SHP77 treated with DMSO at 0.1 percent for 48 hours (cell line): ENCODE measurements at places on chromosomes 5 and 9.

DNA sequence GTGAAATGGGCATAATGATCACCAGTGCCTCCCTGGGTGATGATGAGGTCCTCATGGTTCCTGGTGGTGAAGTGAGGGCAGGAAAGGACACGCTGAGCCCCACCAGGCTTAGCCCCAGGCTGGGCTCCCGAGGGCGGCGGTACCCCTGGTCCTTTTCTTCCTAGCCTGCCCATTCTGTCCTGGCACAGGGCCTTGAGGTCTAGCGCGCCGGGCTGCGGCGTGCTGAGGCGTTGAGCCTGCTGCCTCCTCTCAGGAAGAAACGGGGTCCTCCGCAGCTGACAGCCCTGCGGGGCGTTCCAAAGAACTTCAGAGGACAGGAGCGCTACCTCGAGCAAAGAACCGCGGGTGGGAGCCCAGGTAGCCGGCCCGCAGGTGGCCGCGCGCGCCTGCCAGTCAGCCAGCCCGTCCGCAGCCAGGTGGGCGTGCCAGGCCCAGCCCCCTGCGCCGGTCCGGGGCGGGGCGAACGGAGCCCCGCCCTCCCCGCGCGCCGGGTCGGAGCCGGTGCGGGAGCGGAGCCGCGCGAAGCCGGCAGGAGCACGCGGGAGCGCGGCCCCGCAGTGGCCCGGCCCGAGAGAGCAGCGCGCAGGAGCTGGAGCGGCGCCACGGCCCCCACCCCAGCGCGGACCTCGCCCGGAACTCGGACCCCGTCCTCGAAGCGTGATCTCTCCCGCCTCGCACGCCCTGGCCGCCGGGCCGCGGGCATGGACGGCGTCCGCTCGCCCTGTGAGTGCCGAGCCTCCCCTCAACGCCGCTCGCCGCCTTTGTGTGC, at the start of gene WNK2:
Gene WNK2, plus strand, starts transcription at position 477 of the 769 bp plus-strand sequence. CDS start 791 bp downstream, outside the sequence.
- DNase-seq: no peak

- no peak for DNase-seq
These were observed 291.4 kb downstream of the CSNK1G3 start for GRCh38 chr5:123803359-123803758.

GRCh38 chr9:135879619-135880018, 27.7 kb downstream of the CAMSAP1 start:
- DNase-seq: no peak

- DNase-seq: no peak
These were observed 235.8 kb upstream of the VLDLR start for GRCh38 chr9:2385746-2386145.

DNA sequence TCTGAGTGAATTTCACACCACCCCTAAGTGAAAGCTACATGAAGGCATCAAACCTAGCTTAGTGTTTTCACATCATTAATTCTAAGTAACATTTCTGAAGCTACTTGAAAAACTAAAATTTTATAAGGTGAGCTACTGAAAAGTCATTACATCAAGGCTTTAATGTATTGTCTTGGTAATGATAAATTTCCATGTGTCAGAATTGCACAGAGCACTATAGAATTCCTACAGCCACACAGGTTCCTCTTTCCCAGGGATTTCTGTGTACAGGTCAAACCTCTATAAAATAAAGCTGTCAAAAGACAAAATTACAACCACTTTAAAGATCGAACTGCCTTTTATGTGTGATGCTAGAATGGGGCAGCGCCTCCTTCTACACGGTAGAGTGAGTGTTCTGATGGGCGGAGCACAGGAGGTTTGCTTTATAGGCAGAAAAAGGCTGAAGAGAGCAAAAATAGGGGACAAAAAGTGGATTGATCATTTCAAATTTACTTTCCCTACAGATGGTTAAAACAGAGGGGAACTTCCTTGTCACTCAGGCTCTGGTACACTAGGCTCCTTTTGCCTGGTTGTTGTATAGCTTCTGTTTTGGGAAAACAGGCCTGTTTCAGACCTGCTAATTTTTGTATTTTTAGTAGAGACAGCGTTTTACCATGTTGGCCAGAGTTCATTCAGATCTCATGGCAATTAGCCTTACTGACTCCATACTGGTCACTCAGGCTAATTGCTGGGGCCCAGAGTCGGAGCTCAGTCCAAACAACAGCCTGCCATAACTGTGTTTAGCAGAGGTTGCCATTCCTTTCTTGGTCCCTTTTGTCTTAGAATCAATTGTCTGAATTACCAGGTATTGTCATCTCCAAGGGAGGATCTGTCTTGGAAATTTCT, 102.5 kb upstream of the BASP1 start:
- no peak for DNase-seq

DNA sequence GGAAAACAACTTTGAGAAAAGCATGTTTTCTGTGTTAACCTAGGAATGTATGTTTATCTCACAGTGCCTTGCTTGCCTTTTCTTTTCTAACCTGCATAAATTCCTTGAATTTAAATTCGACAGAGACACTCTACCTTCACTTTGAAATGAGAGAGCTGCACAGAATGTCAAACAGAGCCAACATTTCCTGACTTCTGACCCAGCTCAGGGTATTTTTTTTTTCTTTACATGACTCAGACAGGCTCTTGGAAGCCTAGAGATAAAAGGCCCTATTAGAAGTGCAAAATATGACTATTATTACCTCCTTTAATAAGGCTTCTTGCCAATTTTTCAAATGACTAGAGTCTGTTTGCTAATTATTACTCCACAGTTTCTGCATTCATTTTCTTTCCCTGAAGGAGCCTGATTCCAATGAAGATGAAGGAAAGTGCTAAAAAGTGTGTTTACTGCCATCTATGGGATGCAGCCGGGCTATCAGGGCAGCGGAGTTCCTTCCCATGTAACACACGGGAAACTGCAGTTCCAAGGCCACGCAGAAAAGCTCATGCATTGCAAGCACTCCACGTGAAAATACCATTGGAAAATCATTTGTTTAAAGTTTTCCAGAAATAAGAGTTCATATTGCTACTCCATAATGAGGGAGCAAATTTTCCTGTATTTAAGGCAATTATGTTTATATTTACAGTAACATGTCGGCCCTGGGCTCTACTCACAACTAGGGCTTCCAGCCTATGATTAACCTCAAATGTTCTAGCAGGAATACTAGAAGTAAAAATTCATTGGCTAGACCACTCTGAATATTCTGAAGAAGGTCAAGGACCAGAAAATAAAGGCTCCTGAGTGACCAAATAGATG, 485.6 kb downstream of the ZSWIM6 start:
- no peak for DNase-seq

GRCh38 chr5:43685252-43685950, 82.4 kb downstream of the NNT start:
- DNase-seq: no peak

DNA sequence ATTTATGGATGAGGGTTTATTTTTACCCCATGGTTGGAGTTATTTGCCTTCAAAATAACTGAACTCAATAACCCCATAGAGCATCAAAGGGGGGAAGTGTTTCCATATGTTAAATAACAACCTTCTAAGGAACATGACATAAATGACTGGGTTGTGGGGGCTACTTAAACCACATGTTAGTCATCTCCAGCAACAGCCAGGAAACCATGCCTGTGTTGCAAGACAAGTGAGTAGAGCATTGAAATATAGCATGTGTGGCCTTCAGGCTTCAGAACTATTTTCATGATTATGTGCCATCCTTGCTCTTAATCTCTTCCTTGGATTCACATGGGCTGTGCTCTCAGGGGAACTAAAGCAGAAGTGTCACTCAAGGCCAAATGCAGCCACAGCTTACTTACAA, 431.2 kb downstream of the AGTPBP1 start:
- DNase-seq: no peak

DNA sequence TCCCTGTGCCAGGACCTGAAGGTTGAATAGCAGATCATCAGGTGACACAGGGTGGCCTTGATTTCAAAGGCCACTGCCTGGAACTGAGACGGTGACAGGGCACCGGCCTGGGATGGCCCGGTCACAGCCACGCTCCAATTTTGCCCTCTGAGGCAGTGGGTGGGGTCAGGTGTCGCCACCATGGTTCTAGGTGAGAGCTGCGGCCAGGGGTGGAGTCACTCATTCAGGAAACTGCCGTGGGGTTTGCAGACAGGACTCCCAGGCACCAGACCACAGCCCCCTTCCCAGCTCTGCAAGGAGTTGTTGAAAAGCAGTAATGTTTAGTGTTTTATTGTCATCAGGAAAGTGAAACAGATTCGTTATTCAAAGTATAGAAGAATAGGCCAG, 17.3 kb upstream of the RNU6ATAC start:
- no peak for DNase-seq

GRCh38 chr9:14159440-14160216, 154.3 kb downstream of the NFIB start:
- no peak for DNase-seq

DNA sequence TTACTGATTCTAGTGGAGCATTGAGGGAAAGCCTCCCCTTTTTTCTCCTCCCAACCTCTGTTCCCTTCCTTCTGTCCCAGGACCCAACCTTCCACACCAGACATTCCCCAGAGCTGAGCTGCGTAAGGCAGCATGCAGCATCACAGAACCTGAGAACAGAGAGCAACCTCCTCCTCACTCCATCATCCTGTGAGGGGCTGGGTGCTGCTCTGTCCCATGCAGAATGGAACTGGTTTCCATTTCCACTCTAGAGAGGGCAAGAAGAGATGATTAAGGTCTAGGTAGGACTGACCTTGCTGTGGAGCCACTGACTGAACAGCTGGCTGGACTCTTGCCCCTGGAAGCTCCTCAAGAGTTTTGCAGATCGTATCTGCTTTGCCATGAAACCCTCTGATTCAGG, 30.1 kb upstream of the IL7R start:
- DNase-seq: no peak

DNA sequence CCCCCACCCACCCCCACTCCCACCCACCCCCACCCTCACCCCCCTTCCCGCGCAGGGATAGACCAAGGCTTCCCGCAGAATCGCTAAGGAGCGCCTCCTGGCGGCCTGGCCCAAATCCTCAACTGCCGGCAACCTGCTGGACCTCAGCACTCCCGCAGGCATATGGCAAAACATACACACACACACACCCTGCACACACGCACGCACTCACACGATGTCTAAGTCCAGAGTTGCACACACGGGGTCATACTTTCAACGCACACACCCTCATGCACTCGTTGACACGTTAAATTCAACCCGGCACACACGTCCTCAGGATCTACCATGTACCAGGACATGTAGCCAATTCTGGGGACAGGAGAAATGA, 1.7 kb downstream of the CPLX2 start:
- DNase-seq: no peak

- no peak for DNase-seq
These were observed 48.6 kb downstream of the NR2F1-AS1 start for GRCh38 chr5:93532370-93532769.

DNA sequence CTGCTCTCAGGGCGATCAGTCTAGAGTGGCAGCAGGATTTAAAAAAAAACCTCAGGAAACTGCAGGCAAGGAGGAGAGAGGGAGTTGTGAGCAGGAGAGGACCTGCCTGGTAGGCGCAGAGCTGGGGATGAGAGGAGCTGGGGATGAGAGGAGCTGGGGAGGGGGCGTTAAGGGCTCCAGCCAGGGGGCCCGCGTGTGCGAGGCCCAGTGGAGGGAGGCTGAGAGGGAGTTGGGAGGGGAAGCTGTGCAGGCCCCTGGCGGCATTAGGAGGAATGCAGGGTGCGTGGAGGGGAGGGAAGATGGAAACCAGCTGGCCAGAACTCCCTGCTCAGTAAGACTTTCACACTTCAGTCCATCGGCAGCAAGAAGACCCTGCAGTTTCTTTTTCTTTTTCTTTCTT, 45.2 kb upstream of the HMCN2 start:
- no peak for DNase-seq

DNA sequence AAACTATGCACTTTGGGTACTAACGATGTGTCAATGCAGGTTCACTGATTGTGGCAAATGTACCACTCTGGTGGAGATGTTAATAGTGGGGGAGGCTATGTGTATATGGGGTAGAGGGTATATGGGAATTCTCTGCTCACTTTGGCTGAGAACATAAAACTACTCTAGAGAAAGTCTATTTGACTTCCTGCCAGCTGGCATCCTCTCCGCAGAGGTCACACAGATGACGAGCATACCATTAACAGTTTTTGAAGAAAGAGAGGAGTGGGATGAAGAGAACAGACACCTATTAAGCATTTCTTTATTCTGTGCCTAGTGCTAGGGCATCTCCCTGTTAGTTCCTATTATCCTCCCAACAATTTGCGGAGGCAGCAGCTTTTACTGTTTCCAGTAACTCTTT, 58.4 kb upstream of the TRIM32 start:
- DNase-seq: no peak

DNA sequence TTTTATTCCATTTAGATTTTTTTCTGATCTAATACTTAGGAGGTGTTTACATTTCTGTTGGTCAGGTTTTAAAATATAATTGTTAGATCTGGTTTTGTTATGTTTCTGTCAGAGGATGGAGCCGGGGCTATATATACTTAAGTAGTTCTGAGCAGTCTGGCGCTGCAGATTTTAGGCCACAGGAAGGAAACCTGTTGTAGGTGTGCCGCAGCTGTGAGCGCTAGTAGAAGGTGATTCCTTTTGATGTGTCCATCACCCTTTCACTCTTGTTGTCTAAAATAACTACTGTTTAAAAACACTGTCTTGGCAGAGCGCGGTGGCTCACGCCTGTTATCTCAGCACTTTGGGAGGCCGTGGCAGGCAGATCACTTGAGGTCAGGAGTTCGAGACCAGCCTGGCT, 17.0 kb downstream of the ZBTB34 start:
- DNase-seq: no peak

- DNase-seq: no peak
These were observed 597.9 kb upstream of the SGCD start for GRCh38 chr5:155728857-155729683.

DNA sequence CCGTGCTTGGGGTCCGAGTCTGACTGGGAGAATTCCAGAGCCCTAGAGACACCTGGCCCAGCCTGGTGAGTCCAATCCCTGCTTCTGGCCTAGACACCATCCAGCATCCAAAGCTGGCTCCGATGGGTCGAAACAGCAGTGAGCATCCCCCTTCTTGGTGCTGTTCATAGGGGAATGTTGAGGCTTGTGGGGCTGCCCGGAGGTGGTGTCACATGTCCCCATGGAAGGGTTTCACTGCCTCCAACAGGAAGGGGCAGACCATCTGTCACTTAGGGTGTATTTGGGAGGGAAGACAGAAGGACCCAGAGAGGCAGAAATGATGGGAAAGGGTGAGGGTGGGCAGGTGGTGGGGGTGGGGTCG, 13.9 kb downstream of the C9orf50 start:
- no peak for DNase-seq

DNA sequence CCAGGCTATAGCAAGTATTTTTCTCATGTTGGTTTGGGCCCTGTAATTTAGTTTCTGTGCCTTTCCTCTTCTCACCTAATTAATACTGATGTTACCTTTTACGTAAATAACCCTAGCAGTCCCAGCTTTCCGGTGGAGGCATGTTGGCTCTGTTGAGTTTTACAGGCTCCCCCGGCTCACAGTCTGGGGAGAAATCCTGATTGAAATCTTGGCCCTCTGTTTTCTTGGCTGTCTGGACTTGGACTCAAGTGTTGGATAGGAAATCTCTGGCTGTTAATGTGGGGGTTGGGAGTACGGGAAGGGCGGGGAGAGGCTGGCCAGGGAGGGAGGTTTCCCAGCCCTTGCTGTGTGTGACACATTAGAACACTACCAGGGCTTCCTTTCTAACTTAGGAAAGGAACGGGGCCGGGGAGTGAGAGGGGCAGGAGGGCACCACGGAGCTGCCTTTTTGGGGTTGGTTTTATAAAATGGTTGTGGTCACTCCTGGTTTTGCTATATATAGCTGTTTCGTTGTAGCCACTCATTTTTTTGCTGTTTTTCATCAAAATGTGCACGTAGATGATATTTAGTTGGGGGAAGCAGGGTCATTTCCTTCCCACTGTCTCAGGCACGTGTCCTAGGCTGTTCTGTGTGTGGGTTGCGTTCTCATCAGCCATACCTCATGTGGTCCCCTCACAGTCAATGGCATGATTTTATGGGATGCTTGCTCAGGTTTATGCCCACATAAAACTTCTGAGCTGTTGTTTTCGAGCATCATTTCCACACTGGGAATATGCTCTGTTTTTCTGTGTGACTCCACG, 11.0 kb downstream of the TRIO start:
- DNase-seq: no peak
